ENCODE measurements at places on chromosomes 4 and X. TPM values are rescaled to one million over a fixed set of nuclear protein-coding genes. Genes with fewer than 3 reads are reported as not detected.

TMEM144 gene
- 6.0 TPM for total RNA-seq

TCP11X1 gene
- not detected for total RNA-seq

PABPC4L gene
- total RNA-seq = not detected

DDIT4L gene
- not detected for total RNA-seq

PNMA3 gene
- 0.41 TPM for total RNA-seq

BRS3 gene
- total RNA-seq = not detected

CTAG1A gene
- total RNA-seq = not detected

MAGEB1 gene
- not detected for total RNA-seq

MPC1L gene
- total RNA-seq = not detected

PROM1 gene
- total RNA-seq = 0.18 TPM

APLN gene
- 1.1 TPM for total RNA-seq

TNIP3 gene
- not detected for total RNA-seq

GRCh38 chr4:82951196-82951595, 50.7 kb downstream of the THAP9 start:
- H3K27me3 ChIP-seq = no peaks in the 10 kb centered on the region
- no peak overlapping the region for H3K27ac ChIP-seq
- no peak for DNase-seq
- no peak overlapping the region for H3K4me3 ChIP-seq

DNA sequence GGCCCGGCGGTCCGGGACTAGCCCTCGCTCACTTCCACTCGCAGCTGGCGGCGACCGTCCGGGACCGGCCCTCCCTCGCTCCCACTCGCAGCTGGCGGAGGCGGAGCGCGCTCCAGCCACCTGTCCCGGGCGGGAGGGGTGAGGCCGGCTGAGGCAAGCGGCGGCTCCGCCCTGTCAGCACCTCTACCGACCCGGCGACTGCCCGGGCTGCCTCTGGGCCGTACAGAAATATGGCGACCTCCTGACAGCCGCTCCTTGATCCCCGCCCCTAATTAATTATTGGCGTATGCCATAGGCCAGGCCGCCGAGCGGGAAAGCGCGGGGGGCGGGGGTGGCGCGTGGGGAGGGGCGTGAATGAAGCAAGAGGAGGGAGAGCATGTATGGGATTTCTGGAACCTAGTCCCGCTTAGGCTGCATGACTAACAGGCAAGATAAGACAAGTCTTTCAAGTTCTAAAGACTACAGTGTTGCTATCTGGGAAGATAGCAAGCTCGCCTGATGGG, at the start of gene MORC4:
Gene MORC4, minus strand, starts transcription at position 200 of the 503 bp plus-strand sequence. CDS start 243 bp downstream, outside the sequence.
- no peaks in the 10 kb centered on the region for H3K27me3 ChIP-seq
- peak; percentile 10 for DNase-seq
- no peaks in the 10 kb centered on the region for H3K36me3 ChIP-seq
- no peak within 1 kb of the TSS for H3K27ac ChIP-seq

DNA sequence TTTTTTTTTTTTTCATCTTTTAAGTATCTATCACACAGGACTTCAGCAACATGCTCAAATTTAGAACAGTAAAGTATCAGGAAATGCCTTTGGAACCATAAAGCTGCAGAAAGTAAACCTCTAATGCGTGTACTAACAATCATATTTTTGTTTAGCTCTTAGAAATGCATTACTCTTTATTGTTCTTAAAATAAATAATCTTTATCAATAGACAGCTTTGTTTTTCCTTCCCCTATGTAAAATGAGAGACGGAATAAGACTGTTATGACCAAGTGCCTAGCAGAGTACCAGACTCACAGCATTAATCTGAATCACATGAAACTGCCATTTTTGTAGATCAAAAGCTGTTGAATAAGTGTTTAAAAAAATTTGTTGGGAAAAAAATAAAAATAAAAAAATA, 50.5 kb upstream of the COL25A1 start:
- H3K4me3 ChIP-seq = no peak overlapping the region
- no peak for DNase-seq
- H3K27ac ChIP-seq = no peak overlapping the region

- no peak for DNase-seq
- no peaks in the 10 kb centered on the region for H3K4me1 ChIP-seq
- H3K27ac ChIP-seq = no peak overlapping the region
- no peaks in the 10 kb centered on the region for H3K27me3 ChIP-seq
Measured at GRCh38 chr4:26613237-26613636, 29.4 kb downstream of the TBC1D19 start.

DNA sequence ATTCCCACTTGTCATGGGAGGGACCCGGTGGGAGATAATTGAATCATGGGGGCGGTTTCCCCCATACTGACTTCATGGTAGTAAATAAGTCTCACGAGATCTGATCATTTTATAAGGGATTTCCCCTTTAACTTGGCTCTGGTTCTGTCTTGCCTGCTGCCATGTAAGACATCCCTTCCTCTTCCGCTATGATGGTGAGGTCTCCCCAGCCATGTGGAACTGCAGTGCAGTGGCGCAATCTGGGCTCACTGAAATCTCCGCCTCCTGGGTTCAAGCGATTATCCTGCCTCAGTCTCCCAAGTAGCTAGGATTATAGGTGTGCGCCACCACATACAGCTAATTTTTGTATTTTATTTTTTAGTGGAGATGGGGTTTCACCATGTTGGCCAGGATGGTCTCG, 2.9 kb downstream of the HPGDS start:
- DNase-seq = no peak
- H3K36me3 ChIP-seq = no peaks in the 10 kb centered on the region
- H3K27ac ChIP-seq = no peak overlapping the region

GRCh38 chrX:120795301-120795700, 80.4 kb downstream of the CT47B1 start:
- no peak for DNase-seq
- H3K27me3 ChIP-seq = no peaks in the 10 kb centered on the region
- H3K36me3 ChIP-seq = no peaks in the 10 kb centered on the region
- H3K27ac ChIP-seq = no peak overlapping the region
- no peaks in the 10 kb centered on the region for H3K4me1 ChIP-seq
- H3K4me3 ChIP-seq = no peak overlapping the region

GRCh38 chr4:7783541-7783940, 156.1 kb downstream of the AFAP1 start:
- H3K4me3 ChIP-seq = no peak overlapping the region
- no peak overlapping the region for H3K27ac ChIP-seq
- H3K36me3 ChIP-seq = peaks cover 16% of the 10 kb centered on the region
- H3K27me3 ChIP-seq = no peaks in the 10 kb centered on the region
- peaks cover 8% of the 10 kb centered on the region for H3K4me1 ChIP-seq

DNA sequence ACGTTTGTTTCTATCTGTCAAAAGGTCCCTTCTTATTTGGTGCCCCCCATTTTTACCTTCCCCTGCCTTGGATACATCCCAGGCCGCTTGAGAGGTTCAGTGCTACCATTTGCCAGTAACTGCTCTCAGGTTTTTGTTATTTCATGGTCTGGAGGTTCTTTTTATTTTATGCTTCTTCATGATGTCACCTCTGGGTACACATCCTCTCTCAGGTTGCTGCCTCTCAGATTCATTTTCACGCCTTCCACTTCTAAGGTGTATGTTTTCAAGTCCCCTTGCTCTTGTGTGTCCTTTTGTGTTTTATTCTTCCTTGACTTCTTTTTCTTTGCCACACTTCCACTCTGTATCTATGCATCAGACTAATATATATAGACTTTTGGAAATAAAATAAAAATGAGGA, 640.1 kb upstream of the AADAT start:
- no peaks in the 10 kb centered on the region for H3K27me3 ChIP-seq

- H3K27ac ChIP-seq = no peak overlapping the region
- H3K4me1 ChIP-seq = peaks cover 19% of the 10 kb centered on the region
- no peaks in the 10 kb centered on the region for H3K27me3 ChIP-seq
- DNase-seq = no peak
Measured at GRCh38 chr4:38859501-38859900, 2.9 kb upstream of the TLR6 start.

- DNase-seq = no peak
- no peaks in the 10 kb centered on the region for H3K4me1 ChIP-seq
- no peak overlapping the region for H3K27ac ChIP-seq
- no peaks in the 10 kb centered on the region for H3K27me3 ChIP-seq
Measured at GRCh38 chrX:44228621-44229020, 114.9 kb downstream of the EFHC2 start.

GRCh38 chr4:156583265-156583664, 388.3 kb downstream of the PDGFC start:
- H3K36me3 ChIP-seq = no peaks in the 10 kb centered on the region
- no peaks in the 10 kb centered on the region for H3K27me3 ChIP-seq
- no peak for DNase-seq
- peaks cover 19% of the 10 kb centered on the region for H3K4me1 ChIP-seq

GRCh38 chr4:151415978-151416377, 7.0 kb downstream of the FHIP1A start:
- H3K4me1 ChIP-seq = no peaks in the 10 kb centered on the region
- H3K27me3 ChIP-seq = no peaks in the 10 kb centered on the region
- no peak overlapping the region for H3K27ac ChIP-seq
- DNase-seq = no peak
- no peak overlapping the region for H3K4me3 ChIP-seq
- H3K36me3 ChIP-seq = no peaks in the 10 kb centered on the region

- H3K36me3 ChIP-seq = no peaks in the 10 kb centered on the region
- H3K27ac ChIP-seq = no peak overlapping the region
- H3K4me3 ChIP-seq = no peak overlapping the region
- H3K4me1 ChIP-seq = no peaks in the 10 kb centered on the region
- H3K27me3 ChIP-seq = no peaks in the 10 kb centered on the region
Measured at GRCh38 chrX:123173833-123174232, 10.2 kb upstream of the GRIA3 start.

DNA sequence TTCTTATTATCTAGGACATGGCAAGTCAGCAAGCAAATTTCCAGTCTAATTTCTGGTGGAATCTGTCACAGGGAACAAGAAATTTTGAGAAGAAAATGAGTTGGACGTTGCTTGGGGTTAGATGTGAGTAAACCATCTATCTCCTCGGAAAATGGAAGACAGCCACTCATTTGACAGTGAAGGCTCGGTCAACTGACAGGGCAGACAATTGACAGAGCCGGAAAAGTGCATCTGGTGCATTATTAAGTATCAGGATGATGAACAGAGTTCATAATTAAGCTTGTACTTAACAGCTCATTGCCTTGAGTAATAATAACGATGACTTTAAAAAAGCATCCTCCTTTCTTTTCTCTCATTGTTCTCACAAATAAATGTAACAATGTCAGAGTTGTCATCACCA, 168.4 kb downstream of the MAD2L1 start:
- no peaks in the 10 kb centered on the region for H3K36me3 ChIP-seq
- peak overlapping the region; percentile 44 for H3K27ac ChIP-seq
- H3K4me3 ChIP-seq = no peak overlapping the region
- H3K27me3 ChIP-seq = no peaks in the 10 kb centered on the region
- DNase-seq = no peak

DNA sequence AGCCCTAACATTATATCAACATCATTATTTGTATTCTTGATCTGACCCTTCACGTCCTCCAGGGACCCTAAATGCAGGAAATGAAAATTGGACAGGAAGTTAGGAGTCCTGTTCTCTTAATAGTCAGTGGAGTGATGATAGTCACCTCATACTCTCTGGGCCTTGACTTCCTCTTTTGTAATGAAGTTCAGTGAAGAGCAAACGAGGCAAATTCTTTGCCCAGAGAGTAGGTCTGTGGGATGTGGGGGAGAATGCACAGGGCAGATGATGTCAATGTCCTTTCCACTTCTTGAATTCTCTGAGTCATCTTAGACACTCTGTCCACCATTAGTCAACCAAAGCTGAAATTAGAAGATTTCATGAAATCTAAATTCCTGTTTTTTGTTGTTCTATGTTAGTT, 17.1 kb upstream of the GPRIN3 start:
- no peak for DNase-seq
- H3K36me3 ChIP-seq = no peaks in the 10 kb centered on the region
- no peak overlapping the region for H3K27ac ChIP-seq
- no peaks in the 10 kb centered on the region for H3K27me3 ChIP-seq
- H3K4me1 ChIP-seq = no peaks in the 10 kb centered on the region

DNA sequence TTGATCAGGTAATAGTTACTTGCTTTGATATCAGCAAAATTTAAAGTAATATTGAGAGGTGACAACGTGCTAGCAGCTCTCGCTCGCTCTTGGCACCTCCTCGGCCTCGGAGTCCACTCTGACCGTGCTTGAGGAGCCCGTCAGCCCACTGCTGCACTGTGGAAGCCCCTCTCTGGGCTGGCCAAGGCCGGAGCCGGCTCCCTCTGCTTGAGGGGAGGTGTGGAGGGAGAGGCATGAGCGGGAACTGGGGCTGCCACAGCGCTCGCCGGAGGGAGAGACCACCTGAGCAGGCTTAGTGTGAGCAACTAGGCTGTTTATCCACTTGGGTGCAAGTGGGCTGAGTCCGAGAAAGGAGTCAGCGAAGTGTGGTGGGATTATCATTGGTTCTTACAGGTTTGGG, 455.7 kb upstream of the PCDH7 start:
- no peak for DNase-seq
- no peak overlapping the region for H3K4me3 ChIP-seq

- H3K4me3 ChIP-seq = peak overlapping the region; percentile 13
- DNase-seq = no peak
- no peaks in the 10 kb centered on the region for H3K27me3 ChIP-seq
- peak overlapping the region; percentile 66 for H3K27ac ChIP-seq
- peaks cover 12% of the 10 kb centered on the region for H3K4me1 ChIP-seq
Measured at GRCh38 chrX:65196758-65197360, 220.6 kb upstream of the ZC4H2 start.

DNA sequence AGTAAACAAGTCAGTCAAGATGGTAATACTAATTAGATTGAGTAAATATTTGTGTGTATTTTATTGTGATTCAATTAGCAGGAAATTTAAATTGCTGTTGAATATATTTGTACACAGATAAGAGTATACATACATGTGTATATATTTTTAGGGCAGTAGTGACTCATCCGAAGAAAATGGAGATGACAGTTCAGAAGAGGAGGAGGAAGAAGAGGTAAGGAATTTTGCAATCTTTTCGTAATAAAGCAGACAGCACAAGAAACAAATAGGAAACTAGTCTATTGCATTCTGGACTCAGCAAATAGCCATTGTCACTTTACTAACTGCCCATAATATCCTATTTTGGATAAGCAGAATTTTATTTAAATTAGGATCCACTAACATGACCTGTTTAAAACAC, 6.6 kb downstream of the IBSP start:
- no peak for DNase-seq
- no peaks in the 10 kb centered on the region for H3K36me3 ChIP-seq
- H3K27me3 ChIP-seq = no peaks in the 10 kb centered on the region
- no peak overlapping the region for H3K4me3 ChIP-seq
- no peak overlapping the region for H3K27ac ChIP-seq

Data from Panc1 (cell line).